RPMI8226 (cell line): ENCODE measurements at places on chromosomes 3 and 15.

GRCh38 chr3:189103208-189103607, 68.6 kb upstream of the TPRG1 start:
- no peak for DNase-seq

DNA sequence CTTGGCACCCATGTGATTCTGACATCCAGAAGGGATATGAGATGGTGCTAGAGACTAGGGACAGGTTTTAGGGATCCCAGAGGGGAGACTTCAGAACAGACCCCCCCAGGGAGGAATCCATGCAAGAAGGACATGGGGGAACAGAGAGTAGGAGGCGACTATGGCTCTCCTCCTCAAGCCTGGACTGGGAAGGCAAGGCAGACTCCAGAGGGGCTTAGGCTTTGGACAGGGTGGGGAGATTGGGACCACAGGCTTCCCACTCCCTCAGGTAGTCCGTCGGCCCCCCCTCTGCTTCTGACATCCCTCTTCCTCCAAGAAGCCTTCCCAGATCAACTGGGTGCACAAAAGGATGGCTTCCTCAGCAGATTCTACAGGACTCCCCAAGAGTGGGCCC, 3.0 kb upstream of the VIPR1 start:
- no peak for DNase-seq

GRCh38 chr3:143247073-143247472, 127.5 kb downstream of the CHST2 start:
- no peak for DNase-seq

DNA sequence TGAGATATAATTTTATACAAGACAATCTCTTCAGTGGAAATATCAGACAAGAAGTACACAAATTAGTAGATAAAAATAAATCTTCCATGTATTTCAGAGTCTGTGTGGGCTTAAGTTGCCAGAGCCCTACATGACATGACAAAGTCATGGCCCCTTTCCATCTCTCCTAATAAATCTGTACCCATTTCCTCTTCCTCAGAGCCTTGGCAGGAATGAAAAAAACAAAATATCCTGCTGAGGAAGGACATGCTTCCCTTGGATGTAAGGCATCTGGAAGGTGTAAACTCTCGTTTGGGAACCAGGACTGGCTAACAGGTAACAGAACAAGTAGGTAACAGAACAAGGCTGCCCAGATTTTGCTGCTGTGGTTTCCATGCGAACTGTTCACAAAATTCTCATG, 148.1 kb downstream of the SNRK start:
- DNase-seq, result no peak

GRCh38 chr15:76431971-76432370, 95.4 kb downstream of the ISL2 start:
- DNase-seq, result no peak
